ENCODE measurements at places on chromosomes 12 and 14.

- DNase-seq = no peak
These were observed 56.2 kb downstream of the DUSP16 start for GRCh38 chr12:12506496-12506890.

GRCh38 chr12:69662764-69663163 is 36.3 kb downstream of the BEST3 start:
- DNase-seq = no peak

GRCh38 chr14:58587271-58587670 is 50.5 kb upstream of the DACT1 start:
- no peak for DNase-seq

GRCh38 chr14:25246751-25247150 is 196.8 kb upstream of the STXBP6 start:
- no peak for DNase-seq

DNA sequence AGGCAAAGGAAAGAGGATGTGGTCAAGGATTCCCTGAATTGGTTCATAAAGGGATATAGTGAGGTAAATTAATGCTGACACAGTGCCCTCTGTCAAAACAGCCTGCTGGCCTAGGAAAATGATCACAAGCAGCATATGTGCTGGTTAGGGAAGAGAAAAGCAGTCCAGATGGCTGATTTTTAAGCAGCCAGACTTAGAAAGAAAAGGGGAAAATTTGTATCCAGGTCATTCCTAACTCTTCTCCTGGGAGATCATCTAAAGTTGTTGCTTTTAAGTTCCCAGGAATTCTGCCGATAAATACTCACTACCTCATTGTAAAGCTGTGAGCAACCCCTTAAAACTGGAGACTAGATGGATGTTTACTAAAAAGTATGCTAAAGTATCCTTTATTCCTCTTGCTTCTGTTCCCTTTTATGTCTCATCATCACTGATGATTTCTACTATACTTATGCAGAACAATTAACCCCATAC is 46.4 kb upstream of the CNOT2 start:
- DNase-seq = no peak

GRCh38 chr12:9118158-9118557 is 2.4 kb upstream of the A2M start:
- DNase-seq = no peak

DNA sequence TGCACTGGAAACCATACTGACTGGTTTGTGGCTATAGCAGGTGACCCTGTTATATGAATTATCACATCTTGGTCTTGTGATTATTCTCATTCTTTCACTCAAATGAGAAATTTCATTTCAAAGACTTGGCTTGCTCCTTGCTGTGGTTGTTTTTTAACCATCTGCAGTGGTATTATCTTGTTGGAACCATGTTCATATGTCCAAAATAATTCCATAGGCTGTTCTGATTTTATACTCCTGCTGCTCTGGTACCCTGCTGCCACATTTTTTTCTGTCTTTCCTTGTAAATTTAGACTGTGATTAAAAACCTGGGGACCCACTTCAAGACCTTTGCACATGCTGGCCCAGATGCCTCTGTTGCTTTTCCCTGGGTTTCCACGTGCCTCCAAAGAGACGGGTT is 190.2 kb downstream of the TMEM117 start:
- no peak for DNase-seq

DNA sequence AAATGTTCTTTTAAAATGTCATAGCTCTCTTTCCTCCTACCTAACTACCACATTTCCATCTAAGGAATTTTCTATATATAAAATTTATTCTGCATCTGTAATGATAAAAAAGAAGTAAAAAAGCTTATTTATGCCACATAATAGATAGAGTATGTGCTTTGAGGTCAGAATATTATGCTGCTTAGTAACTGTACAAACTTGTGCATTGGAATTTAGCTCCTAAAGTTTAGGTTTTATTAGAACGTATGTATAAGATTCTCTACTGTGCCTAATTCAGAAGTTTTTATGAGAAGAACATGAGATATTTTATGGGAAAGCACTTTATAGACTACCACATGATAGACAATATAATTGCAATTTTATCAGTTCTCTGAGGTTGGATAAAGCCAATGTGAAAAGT is 384.6 kb downstream of the SLC16A7 start:
- DNase-seq = no peak
